GM12878 (cell line): ENCODE measurements at places on chromosomes 2 and 18. TPM values are rescaled to one million over a fixed set of nuclear protein-coding genes. Genes with fewer than 3 reads are reported as not detected.

GRCh38 chr2:222494104-222494739 is 69.9 kb downstream of the SGPP2 start:
- no peaks in the 10 kb centered on the region for H3K27me3 ChIP-seq
- no peaks in the 10 kb centered on the region for H3K4me1 ChIP-seq
- DNase-seq, result no peak
- H3K4me3 ChIP-seq, result no peak overlapping the region
- no peaks in the 10 kb centered on the region; the same call in 1 of the 2 replicates for H3K36me3 ChIP-seq

GRCh38 chr2:29000956-29001355 is 19.9 kb downstream of the TOGARAM2 start:
- H3K27ac ChIP-seq, result no peak overlapping the region
- no peak overlapping the region for H3K4me3 ChIP-seq
- peaks cover 3% of the 10 kb centered on the region; the same call in 1 of the 2 replicates for H3K4me1 ChIP-seq
- no peaks in the 10 kb centered on the region for H3K36me3 ChIP-seq

Gene STARD6
- 0.33 TPM in 1 of 2 replicates, not detected in the other for total RNA-seq

Gene SKOR2
- not detected in 2 replicates for total RNA-seq

Gene MEP1B
- not detected in 2 replicates for total RNA-seq

Gene SLC30A3
- total RNA-seq, result not detected in 2 replicates

Gene MRPL19
- 62.1 and 63.0 TPM in 2 replicates for total RNA-seq
